ENCODE measurements at places on chromosomes 3 and 15. TPM values are rescaled to one million over a fixed set of nuclear protein-coding genes. Genes with fewer than 3 reads are reported as not detected.

The OCA2 gene
- not detected for total RNA-seq

The CYP1A1 gene
- total RNA-seq: 89.4 TPM

The CACNA1D gene
- total RNA-seq: not detected

DNA sequence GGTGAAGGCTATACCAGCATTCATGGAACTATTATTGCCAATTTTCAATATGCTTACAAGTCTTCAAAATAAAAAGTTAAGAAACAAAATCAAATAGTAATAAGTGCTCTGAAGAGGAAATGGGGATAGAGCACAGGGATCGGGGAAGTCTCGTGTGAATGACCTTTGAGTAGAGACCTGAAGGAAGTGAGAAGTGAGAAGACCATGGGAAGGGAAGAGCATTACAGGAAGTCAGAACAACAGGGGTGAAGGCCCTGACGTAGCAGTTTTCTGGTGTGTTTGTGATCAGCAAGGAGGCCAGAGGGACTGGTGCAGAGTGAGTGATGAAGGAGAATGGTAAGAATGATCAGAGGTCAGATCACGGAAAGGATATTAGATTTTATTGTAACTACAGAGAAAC is 48.1 kb downstream of the STAC start:
- no peak for DNase-seq
